NCI-H524 treated with DMSO at 0.1 percent for 48 hours (cell line): ENCODE measurements at places on chromosomes 6 and 20.
A peak's percentile ranks its signal among the peaks of the same experiment; 100 is the strongest.

GRCh38 chr6:92415656-92416055 lies 1003.7 kb downstream of the EPHA7 start:
- no peak for DNase-seq

DNA sequence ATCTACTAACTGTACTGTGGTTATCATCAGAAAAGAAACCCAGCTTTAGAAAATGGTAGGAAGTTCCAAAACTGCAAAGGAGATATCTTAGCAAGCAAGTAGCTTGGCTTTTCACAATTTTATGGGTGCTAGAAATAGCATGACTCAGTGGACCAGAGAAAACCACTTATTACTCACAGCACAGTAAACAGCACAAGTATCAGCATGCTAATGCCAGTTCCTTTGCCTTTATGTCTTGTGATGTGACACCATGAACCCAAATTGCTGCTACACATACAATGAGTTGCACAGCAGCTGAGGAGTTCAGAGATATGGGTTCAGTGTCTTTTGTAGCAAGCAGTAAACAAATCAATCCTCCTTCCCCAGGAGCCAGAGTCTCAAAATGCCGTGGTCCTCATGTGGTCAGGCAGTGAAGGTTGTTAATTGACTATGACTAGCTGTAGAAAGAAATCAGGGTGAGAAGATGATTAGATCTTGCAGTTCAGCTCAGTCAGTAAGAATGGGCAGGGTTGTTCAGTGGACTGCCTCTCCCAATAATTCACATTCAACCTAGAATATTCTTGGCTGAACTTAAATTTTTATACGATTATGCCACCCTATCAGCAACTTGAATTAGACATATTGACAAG lies 73.3 kb downstream of the OPRM1 start:
- DNase-seq: no peak

DNA sequence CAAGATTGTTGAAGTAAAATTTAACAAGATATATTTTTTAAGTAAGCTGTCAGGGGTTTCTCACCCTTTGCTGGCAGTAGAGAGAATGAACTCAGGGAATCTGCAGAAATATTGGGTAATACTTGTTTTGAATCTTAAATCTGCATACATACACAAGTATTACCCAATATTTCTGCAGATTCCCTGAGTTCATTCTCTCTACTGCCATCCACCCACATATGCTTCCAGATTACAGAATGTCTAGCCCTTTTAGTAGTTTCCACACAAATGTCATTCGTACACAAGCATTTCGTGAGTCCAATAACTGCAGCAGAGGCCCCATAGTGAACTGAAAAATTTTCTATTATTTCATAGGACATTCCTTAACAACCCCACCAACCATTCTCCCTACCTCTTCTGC lies 69.6 kb upstream of the TNFRSF21 start:
- no peak for DNase-seq

DNA sequence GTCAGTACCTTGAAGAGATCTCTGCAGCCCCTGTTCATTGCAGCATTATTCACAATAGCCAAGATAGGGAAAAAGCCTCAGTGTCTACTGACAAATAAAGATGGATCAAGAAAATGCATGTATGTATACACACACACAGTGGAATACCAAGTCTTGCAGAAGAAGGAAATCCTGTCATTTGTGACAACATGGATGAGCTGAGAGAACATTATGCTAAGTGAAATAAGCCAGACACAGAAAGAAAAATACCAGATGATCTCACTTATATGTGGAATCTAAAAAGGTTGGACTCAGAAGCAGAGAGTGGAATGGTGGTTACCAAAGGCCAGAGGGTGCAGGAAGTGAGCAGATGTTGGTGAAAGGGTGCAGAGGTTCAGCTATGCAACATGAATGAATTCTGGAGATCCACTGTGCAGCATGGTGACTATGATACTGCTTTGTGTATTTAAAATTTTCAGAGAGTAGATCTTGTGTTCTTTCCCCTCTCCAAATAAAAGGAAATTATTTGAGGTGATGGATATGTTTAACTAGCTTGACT lies 11.0 kb upstream of the SLC22A1 start:
- DNase-seq: no peak

DNA sequence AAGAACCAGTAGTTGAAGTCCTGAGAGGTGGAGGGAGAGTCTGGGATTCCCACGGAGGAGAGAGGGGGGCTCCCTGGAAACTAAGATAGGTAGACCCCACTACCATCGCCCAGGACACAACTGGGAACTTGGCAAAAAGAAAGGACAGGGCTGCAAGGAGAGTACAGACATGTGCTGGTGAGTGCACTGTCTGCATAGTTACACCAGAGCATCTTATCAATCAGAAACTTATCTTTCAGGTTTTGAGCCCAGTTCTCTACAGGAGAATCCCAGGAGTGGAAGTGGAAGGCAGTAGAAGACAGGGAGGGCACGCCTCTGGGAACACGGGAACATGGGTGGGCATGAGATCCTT lies 12.2 kb downstream of the NFKBIL1 start:
- no peak for DNase-seq

DNA sequence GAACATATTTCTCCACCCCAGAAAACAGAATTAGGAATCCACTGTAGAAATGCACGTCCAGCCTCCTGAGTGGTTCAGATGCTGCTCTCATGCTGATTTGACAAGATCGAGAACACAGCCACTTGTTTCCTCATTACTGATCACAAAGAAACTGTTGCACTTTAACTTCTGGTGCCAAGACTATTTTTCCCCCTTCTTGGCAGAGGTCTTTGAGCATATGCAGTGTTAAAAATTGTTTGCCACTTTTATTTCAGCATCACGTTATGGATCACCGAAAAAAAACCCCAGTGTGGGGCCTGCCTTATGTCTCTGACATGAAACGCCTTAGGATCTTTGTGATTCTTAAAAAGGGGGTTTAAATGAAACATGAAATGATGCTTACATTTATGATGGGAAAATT lies 1066.9 kb downstream of the KIF16B start:
- DNase-seq: no peak

GRCh38 chr20:58071298-58071697 lies 157.2 kb downstream of the ANKRD60 start:
- no peak for DNase-seq

DNA sequence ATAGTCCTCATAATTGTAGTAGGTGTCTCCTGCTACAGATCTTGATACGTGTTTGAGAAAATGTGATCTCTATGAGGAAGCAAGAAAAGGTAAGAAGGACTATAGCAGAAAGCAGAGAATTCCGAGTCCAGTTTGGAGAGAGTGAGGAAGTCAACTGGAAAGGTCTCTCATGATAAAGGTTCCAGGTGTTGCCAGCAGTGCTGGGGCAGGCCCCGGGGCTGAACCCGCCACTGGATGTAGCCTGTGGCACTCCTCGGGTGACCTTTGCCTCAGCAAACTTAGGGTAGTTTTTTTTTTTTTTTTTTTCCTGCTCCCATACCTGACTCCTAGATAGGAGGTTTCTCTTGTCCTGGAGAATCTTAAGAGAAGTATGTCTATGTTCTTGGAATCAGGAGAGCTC lies 62.8 kb downstream of the FAM120B start:
- DNase-seq: no peak

DNA sequence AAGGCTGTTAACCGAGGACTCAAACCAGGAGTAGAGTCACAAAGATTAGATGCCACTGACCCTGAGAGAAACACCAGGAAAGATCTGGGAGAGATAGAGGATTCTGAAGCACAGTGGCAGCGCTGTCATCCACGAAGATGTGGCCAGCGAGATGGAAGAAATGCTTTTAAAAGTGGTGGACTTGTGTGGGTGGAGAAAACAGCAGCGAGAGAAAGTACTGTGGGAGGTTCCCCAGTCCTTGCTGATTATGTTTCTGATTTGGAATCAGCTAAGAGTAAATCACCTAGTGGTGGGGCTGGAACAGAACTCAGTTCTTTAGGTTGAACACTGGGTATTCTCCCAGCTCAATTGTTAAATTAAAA lies 435 bp upstream of the ZNF322 start:
- no peak for DNase-seq

- no peak for DNase-seq
Measured at GRCh38 chr6:2467929-2468600, 222.7 kb upstream of the GMDS start.

DNA sequence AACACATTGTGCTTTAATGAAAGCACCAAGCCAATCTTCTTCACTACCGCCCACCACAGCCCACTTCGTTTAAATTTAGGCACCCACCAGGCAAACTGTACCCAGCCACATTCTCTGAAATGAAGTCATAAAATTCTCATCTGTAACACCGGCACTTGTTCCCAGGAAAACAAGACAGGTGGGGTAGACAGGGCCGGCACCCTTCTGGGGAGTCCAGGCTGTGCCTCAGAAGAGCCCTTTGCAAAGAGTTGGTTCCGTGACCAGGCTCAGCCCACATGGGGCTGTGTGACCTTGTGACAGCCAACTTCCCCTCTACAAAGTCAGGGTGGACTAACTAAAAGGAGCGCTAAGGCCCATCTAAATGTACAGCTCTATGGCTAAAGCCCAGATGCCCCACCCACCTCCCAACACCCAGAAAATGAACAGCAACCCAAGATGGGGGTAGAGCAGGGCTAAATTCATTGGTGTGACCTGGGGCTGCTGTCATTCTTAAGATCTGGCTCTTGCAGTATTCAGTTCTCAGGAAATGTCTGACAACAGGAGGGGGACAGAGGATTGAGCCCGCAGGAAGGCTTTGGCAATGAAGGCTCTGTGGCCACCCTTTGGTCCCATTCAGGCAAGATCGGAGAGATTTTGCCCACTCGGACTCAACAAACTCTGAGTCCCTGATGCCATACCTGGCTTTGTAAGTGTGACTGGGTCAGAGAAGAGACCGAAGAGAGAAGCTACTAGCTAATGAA lies 56.7 kb downstream of the TRERF1 start:
- no peak for DNase-seq

DNA sequence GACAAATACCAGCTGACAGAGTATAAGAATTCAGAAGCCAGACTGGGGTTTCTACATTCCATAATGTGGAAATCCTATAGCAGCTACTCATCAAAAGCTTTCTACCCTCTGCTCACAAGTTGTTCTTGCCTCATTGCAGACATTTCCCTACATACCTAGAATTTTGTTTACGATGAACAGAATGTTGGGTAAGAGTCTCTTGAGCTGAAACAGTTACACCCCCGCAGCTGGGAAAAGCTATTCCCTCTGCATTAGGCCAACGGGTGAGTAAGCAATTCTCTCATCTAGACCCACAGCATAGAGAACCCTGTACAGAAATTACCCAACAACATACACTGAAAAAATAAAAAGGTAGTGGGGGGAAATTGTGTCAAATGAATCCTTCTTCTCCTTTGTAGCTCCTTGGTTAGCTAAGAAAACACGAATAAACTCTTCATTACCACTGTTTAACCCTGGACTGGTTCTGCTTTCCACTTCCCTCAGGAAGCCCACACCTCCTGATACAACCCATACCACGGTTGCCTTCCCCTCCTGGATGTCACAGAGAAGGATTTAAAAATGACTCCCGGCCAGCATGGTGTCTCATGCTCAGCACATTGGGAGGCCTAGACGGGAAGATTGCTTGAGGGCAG lies 215.0 kb upstream of the SHLD1 start:
- DNase-seq: no peak

DNA sequence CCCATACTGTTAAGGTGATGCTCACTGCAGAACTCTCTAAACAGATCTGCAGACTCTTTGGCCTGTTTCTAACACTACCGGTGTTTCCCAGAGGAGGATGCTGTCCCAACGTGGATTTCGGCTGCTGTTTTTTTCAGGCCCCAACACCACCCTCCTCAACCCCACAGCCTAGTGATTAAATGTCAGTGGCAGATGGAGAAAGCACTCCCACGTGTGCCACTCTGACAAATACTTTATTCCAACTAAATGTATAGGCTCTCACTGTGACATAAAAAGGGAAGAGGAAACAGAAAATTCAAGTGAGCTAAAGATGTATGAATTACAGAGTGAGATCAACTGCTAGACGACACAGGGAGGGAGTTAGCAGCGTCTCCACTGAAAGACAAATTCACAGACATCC lies 3.6 kb downstream of the TBC1D20 start:
- DNase-seq: peak; percentile 48

GRCh38 chr6:161422710-161423680 lies 149.1 kb upstream of the AGPAT4 start:
- no peak for DNase-seq

- no peak for DNase-seq
Measured at GRCh38 chr6:73258721-73259120, 4.3 kb downstream of the KHDC1 start.

DNA sequence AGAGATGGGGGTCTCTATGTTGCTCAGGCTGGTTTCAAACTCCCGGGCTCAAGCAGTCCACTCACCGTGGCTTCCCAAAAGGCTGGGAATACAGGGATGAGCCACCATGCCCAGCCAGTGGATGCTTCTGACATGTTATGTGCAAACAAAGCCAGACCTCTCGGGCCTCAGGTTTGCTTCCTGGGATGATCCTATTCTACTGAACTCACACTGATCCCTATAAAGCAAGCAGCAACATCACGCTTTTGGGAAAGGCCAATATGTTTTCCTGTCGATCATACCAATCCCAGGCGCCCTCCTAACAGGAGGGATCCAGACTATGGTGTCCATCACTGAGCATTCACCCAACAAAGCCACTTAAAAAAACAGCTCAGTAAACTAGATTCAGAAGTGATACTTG lies 60.2 kb downstream of the CSE1L start:
- DNase-seq: no peak

DNA sequence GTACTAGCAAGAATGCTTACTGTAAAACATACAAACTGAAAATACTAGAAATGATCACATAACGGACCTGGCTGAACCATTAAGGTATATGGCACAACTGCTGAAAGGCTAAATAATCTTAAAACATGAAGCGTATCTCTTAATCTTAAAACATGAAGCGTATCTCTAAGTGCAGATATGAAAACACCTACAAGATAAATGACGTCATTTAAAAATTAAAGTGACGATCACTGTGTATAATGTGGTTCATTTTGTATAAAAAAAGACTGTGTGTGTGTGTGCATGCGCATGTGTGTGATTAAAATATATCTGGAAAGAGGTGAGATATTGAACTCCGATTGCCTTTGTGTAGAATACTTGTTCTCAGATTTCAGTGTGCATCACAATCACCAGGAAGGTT lies 780.4 kb downstream of the KIF16B start:
- no peak for DNase-seq

DNA sequence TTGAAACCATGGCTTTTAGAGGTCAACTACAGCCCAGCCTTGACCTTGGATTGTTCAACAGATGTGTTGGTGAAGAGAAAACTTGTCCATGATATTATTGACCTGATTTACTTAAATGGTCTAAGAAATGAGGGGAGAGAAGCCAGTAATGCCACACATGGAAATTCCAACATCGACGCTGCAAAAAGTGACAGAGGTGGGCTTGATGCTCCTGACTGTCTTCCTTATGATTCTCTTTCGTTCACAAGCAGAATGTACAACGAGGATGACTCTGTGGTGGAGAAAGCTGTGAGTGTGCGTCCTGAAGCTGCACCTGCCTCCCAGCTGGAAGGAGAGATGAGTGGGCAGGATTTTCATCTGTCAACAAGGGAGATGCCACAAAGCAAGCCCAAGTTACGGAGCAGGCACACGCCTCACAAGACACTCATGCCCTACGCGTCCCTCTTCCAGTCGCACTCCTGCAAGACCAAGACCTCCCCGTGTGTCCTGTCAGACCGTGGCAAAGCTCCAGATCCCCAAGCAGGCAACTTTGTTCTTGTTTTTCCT lies 16.2 kb downstream of the TTLL2 start:
- DNase-seq: no peak
